Gastroesophageal sphincter (tissue), 4 donors: ENCODE measurements at places on chromosomes 13 and 19.

GRCh38 chr19:40601134-40601974 is at the start of gene LTBP4:
Gene LTBP4 (plus strand): TSS chr19:40601369. CDS start chr19:40601388, 19 bp downstream.
- no peak for ATAC-seq

DNA sequence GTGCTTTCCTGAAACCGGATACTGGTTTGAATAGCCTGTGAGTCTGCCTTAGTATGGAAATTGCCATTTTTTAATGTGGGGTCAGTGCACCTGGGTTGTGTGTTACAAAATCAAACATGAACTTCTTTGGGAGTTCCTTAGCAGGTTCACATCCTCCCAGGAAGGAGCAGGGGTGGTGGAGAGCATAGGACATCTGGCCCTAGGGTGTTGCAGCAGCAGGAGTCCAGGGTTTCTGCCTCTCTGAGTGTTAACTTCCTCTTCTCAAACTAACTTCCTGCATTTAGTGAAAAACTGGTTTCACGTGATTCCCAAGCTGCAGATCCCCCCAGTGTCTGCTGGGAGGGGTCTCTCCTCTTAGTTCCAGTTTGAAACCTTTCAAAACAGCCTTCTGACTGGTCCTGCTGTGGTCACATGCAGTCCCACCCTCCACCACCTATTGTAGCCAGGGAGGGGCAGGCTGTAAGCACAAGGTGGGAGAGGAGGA is 7.2 kb downstream of the RNASEH2B start:
- no peak for ATAC-seq

- ATAC-seq = no peak
Observed at GRCh38 chr19:13071444-13072187, 31.0 kb downstream of the LYL1 start.

GRCh38 chr13:97600458-97601075 is 166.6 kb downstream of the RAP2A start:
- no peak for ATAC-seq

GRCh38 chr13:111344471-111345191 is 24.2 kb downstream of the TEX29 start:
- no peak for ATAC-seq

DNA sequence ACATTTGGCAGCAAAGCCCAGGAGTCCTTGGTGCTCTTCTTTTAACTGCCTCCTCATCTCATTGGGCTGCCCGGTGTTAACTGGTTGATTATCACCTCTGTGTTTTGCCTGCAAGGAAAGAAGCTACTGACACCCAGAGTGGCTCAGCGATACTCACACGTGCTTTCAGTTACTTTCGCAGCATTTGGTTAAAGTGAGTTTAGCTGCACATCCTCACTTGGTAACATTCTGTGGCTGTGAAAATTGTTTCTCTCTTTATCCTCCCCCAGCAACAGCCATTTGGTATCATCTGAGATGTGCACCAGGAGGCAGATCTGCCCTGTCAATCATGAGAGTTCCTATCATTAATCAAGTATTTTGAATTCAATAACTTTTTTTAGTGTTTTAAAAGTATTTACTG is 44.6 kb upstream of the GPR183 start:
- no peak for ATAC-seq

DNA sequence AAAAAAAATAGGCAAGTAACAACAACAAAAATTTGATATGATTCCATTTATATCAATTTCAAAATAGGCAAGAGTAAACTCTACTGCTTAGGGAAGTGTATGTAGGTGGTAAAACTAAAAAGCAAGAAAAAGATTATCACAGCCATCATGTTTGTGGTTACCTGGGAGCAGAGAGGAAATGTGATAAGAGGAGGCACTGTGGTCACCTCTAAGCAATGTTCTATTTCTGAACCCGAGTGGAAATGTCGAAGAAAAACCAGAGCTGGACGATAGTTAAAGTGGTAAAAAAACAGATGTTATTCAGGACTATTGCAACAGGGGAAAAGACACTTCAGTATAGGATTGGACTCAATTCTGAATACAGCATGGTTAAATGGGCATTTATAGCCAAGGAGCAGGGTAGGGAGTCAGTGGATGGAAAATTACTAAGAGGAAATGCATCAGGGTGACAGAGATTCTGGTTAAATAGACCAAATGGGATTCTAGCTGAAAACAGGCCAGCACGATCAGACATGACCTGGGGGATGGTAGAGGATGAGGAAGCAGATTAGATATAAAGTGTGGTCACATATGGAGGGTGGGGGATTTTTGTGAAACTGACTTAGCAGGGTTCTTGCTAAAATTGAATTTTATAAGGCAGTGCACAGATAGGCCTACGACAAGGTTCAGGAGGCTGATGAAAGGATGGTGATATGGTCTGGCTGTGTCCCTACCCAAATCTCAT is 6.0 kb upstream of the TEX30 start:
- ATAC-seq = no peak

DNA sequence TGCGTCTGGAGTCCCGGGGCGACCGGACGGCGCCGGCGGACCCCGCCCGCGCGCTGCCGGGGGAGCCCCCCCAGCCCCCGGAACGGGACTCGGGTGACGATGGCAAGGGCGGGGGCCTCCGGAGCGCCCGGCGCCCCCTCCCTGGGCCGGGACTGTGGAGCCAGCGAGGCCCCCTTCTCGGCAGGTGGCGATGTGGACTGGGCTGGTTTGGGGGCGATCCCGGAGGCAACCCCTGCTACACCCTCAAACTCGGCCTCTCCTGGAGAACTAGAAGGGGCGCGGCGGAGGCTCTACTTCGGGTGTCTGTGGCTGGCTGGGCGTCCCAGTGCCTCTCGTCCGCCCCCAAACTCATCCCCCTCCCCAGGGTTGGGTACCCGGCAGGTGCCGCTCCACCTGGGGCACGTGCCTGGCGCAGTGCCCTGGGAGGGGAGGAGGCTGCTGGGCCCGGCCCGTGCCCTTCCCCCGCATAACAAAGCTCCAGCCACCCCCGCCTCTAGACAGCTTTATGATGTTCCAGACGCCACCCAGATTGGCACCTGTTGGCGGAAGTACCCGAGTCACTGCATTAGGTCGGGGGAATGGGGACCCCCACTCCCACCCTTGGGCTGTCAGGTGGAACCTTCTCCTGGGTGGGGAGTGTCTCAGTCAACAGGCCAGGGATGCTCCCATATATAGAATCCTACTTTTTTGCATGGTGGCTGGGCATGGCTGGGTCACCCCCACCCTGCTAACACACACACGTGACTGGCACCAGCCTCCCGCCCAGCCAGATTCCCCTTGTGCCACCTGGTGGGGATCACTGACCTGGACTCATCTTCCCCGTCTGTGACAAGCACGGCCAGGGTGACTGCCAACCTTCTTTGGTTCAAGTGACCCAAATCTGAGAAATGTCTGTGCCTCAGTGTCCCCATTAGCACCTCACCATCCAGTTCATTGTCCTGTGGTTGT is 722 bp downstream of the PKN1 start:
- peak; percentile 4 for ATAC-seq

- peak; percentile 42 for ATAC-seq
Observed at GRCh38 chr13:27171244-27171826, at the start of gene USP12. Gene USP12 (minus strand): TSS chr13:27171811. CDS start chr13:27171639, 172 bp downstream.

- ATAC-seq = peak; percentile 19
Observed at GRCh38 chr19:4454747-4455718, 2.6 kb downstream of the UBXN6 start.
